BJ (cell line): ENCODE measurements at places on chromosomes 6 and 20.
A peak's percentile ranks its signal among the peaks of the same experiment; 100 is the strongest.

DNA sequence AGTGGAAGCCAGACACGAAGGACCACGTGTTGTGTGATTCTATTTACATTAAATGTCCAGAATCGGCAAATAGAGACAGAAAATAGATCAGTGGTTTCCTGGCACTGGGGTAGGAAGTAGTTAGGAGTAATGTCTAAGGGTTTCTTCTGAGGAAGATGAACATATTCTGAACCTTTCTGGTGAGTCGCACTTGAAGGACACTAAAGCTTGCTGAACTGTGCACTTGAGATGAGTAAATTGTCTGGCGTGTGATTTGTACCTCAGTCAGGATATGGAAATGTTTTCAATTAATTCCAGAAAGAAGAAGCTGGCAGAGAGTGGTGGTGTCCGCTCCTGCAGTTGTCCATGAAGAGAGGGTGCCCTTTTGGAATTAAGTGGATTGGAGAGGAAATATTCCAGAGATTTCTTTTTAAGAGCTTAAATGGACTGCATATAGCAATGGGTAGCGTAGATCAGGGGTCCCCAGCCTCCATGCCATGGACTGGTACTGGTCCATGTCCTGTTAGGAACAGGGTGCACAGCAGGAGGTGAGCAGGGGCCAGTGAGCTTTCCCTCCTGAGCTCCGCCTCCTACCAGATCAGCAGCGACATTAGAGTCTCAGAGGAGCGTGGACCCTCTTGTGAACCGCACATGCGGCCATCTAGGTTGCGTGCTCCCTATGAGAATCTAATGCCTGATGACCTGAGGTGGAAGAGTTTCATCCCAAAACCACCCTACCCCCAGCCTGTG, 12.4 kb upstream of the KIF25 start:
- no peak for DNase-seq

DNA sequence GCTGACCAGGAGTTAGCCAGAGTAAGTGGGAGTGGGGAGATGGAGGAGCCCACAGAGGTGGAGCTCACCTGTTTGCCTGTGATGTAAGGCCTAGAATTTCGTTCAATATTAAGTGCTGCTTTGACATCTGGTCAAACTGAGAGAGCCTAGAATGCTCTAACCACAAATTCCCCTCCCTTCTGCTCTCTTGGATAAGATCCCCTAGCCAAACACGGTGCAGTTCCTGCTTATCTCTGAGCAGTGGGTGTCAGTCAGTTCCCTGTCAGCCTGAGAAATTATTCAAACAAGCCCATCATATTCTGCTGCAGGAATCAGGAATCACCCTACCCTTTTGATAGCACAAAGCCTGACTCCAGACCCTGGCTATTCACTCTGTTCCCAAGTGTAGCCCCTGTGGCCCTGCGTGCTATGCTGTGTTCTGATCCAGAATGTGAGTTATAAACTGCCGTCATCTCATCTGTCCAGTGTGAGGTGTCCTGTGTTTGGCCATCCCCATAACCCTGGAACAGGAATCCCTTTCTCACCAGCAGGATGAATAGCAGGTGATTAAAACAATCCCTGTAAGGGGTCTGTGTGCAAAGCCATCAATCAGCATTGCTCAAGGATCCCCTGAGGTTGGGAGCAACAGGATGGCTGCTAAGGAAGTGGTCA, 31.8 kb upstream of the ZNF133 start:
- DNase-seq: no peak

GRCh38 chr6:35534407-35535170, 21.9 kb upstream of the TULP1 start:
- DNase-seq: no peak

DNA sequence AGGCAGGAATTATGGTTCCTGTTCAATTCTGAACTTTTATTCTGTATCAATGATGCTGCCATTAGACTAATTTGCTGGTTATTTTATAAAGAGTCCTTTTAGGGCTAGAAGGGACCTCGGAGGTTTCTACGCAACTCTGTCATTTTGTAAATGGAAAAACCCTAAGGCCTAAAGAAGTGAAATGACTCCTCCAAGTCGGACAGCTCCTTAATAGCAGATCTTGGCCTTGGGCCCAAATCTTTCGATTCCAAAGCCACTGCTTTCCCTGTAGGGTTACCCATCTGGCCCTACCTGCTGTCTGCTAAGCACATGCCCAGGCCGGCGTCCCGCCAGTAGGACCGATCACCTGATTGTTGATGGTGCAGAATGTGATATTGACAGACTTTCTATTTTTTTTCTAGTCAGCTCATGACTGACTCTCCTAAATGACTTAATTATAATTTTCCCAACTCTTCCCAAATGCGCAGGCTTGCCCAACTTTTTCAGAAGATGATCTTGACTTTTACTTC, 40.2 kb downstream of the PLEKHG1 start:
- no peak for DNase-seq

GRCh38 chr20:62366370-62367135, 559 bp downstream of the LAMA5 start:
- no peak for DNase-seq

DNA sequence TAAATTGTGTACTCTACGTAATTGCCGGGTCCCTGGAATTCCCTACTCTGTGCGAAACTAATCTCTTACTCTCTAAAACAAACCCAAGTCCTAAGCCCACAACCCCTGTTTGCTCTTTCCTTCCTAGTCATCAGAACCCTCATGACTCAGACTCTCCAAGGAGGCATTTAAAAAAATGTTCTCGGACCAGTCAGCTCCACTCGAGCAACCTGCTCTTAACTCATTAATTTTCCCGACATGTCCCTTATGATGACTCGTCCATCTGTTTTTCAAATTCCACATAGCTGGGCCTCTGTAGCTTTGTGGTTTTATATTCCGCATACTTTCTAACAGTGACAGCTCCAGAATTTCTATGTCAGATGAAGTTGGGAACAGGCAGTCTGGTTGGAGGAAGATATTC, 2.6 kb upstream of the MUC22 start:
- DNase-seq: peak; percentile 60

DNA sequence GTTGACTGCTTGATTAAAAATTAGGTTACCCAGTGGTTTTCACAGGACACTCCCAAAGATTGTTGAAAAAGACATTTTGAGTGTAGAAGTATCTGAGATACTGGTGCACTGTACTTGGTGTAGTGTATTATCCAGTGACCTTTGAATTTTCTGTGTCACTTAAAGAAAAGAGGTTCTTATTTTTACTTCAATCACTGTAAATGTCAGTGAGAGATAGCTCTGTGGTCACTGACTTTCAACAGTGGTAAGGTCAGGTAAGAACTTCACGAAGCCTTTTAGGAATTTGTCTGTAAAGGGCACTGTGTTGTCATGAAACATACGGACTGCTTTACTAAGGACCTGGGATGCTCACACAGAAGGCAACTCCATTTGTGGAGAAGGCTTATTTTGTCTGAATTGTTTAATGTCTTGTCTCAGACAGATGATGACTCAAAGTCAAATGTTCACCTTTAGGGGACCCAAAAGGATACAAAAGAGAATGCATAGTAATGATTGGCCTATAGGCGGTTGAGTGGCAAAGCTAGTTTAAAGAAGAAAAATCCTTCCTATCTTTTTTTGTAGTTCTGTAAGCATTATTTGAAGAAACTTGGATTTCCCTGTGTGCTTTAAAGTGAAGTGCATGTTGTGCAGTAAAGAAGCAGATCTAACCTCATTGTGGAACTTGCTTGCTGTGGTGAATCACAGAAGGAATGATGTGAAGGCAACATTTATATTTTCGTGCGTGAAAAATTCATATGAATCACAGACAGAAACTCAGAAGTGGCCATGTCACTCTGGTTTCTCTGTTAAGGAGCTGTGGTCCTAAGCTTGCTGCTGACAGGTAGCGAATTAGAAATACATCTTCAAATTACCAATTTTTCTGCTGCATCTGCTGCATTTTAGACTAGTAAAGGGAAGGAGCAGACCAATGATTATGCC, 47.3 kb downstream of the ZFAND3 start:
- DNase-seq: no peak

GRCh38 chr6:16800942-16801341, 39.7 kb upstream of the ATXN1 start:
- peak; percentile 17 for DNase-seq

DNA sequence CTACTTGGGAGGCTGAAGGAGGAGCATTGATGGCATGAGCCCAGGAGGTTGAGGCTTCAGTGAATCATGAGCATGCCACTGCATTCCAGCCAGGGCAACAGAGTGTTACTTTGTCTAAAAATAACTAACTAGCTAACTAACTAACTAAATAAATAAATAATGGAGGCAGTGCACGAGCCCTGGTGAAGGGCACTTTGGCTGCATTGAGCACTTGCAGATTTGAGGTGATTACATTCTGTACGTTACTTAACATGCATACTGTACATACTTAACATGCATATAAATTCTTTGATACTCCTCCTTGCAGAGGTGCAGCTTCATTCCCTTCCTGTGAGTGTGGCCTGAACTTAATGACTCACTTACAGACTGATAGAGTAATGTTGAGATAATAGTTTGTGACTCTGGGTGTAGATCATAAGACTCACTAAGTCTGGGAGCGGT, 10.7 kb downstream of the HLA-A start:
- DNase-seq: peak; percentile 62
